ENCODE measurements at places on chromosomes 4 and X.

GRCh38 chr4:2462218-2462991 is 6.5 kb upstream of the RNF4 start:
- peak; percentile 57 for DNase-seq

DNA sequence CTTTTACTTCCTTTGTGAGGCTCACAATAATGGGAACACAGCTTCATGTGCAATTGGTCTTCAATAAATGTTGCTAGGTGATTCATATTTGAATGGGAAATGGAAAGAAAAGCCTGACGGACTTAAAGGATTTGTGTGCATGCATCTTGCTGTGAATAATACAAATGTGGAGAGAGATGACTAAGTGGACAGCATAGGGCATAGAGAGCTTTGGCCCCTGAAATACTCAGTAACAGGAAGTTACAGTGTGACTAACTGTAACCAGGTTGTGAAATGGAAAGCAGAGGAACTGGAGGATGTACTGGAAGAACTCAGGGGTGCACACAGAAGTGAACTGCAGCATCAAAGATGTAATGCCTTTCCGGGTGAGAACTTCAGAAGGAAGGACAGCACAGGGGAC is 206.7 kb downstream of the MGST2 start:
- DNase-seq = no peak

GRCh38 chrX:136708348-136708747 is 60.4 kb downstream of the CD40LG start:
- peak; percentile 59 for DNase-seq

DNA sequence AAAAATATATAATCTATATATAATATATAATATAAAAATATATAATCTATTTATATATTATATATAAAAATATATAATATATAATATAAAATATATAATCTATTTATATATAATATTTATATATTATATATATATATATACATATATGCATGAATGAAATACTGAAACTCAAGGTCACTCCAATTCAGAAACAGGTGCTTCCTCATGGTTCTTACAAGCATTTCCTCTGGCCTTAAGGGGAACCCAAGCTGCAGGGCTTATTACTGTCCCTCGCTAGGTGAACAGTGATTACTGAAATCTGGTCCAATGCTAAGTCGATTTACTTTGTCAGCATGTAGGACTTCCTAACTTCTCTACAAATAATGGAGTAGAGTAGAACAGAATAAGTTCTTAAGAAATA is 174.3 kb downstream of the GPM6A start:
- no peak for DNase-seq

DNA sequence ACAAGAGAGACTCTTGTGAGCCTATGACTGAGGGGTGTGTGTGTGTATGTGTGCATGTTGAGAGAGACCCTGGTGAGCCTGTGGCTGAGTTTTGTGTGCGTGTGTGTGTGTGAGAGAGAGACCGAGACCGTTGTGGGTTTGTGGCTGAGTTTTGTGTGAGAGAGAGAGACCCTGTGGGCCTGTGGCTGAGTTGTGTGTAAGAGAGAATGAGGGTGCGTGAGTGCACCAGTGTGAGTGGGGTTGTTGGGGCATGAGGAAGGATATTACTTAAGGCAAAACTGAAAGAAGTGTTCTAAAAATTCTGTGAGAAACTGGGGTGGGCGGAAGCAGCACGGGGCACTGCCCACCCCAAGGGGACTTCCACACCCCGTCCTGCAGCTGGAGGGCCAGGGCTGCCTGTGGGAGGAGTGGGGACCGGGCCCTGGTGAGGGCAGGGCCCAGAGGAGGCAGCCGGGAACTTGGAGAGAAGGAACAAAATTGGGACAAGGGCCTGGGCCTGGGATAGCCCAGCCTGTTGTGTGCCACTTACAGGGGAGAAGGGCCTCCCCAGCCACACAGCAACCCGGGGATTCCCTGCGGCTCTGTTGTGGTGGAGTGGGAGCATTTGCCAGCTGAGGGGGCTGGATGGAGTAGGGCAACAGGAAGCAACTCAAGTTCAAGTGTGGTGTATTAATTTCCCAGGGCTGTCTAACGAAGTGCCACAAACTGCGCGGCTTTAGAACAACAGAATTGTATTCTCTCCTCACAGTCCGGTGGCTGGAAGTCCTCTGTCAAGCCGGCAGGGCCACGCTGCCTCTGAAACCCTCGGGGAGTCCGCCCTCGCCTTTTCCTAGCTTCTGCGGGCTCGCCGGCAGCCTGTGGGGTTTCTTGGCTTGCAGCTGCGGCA is 22.1 kb downstream of the TMEM131L start:
- no peak for DNase-seq

- no peak for DNase-seq
Observed at GRCh38 chrX:40571600-40571999, 9.2 kb upstream of the ATP6AP2 start.

- DNase-seq = no peak
Observed at GRCh38 chr4:25290490-25291067, 22.0 kb upstream of the ZCCHC4 start.

DNA sequence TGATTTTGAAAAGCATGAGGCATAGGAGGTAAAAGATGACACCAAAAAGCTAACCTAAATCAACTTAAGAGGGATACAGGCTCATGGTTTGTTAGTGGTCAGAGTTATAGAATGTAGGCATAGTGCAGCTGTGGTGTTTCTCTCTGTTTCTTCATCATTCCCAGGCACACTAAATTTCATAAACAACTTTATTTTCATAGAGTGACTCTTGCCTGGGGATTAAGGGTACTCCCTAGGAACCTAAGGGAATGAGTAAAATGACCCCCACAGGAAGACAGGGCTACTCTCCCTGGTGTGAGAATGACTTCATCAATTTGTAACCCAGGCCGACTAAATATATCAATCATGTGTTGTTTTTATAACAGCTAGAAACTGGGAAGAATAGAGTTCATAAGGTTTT is 11.1 kb downstream of the FABP2 start:
- no peak for DNase-seq

DNA sequence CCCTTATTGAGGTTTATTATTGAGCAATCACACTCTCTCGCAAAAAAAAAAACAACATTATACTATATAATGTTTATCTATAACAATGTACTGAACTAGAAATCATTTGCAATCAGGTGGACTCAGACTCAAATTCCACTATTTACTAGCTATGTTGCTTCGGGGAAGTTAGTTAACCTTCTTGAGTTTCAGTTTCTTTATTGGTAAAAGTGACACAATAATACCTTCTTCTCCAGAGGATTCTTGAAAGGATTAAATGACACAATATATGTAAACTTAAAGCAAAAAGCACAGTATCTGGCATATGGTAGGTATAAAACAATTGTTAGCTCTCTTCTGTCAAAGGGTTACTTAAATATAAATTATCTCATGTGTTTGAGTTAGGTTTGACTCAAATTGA is 31.5 kb upstream of the HDAC8 start:
- DNase-seq = no peak
